AG04450 (cell line): ENCODE measurements at places on chromosomes 12 and 14. TPM values are rescaled to one million over a fixed set of nuclear protein-coding genes. Genes with fewer than 3 reads are reported as not detected.

Gene UBR7
- 25.4 and 30.7 TPM in 2 replicates for polyA plus RNA-seq

Gene FLVCR2
- 2.8 and 3.4 TPM in 2 replicates for polyA plus RNA-seq

Gene SLC41A2
- polyA plus RNA-seq, result 2.7 and 3.6 TPM in 2 replicates

Gene RIN3
- polyA plus RNA-seq, result 3.7 and 5.6 TPM in 2 replicates

Gene RILPL2
- polyA plus RNA-seq, result 2.9 and 3.3 TPM in 2 replicates
